ENCODE measurements at places on chromosomes 3 and 15.
A peak's percentile ranks its signal among the peaks of the same experiment; 100 is the strongest.

GRCh38 chr15:85667491-85668424 is 127.0 kb downstream of the KLHL25 start:
- no peak for DNase-seq

DNA sequence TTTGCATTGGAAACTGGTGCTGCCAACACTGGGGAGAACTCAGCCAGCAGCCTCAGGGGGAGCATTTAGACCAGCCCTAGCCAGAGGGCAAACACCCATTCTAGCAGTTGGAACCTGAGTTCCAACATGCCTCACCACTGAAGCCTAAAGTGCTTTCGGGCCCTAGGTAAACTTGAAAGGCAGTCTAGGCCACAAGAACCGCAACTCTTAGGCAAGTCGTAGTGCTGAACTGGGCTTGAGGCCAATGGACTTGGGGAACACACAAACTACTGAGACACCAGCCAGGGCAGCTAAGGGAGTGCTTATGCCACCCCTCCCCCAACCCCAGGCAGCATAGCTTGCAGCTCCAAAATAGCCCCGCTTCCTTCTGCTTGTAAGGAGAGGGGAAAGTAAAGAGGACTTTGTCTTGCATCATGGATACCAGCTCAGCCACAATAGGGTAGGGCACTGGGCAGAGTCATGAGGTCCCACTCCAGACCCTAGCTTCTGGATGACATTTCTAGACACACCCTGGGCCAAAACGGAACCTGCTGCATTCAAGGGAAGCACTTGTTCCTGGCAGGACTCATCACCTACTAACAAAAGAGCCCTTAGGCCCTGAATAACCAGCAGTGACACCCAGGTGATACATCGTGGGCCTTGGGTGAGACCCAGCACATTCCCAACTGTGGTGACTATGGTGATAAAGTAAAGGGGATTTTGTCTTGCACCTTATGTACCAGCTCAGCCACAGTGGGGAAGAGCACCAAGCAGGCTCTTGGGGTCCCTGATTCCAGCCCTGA is 37.3 kb upstream of the TEX9 start:
- DNase-seq, result no peak

GRCh38 chr15:82851981-82852511 is 42.6 kb downstream of the WHAMM start:
- no peak for DNase-seq

GRCh38 chr3:183381673-183382072 is 46.7 kb downstream of the MCF2L2 start:
- no peak for DNase-seq

DNA sequence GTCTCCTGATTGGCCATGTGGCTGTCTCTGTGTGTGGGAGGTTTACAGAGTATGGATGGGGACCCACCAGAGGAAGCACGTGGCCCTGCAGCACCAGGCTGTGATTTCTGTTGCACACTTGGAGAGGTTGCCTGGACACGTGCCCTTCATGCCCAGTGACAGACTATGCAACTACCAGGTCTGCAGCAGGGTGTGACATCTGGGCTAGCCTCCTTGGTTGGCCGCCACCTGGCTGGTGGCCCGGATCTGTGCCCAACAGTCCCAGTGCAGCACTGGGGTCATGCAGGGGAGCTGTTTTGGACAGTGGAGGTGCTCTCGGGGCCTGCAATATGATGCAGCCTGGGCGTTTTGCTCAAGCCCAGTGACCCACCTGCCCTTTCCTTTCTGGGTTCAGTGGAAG is 212.5 kb downstream of the UBE3A start:
- DNase-seq, result no peak

DNA sequence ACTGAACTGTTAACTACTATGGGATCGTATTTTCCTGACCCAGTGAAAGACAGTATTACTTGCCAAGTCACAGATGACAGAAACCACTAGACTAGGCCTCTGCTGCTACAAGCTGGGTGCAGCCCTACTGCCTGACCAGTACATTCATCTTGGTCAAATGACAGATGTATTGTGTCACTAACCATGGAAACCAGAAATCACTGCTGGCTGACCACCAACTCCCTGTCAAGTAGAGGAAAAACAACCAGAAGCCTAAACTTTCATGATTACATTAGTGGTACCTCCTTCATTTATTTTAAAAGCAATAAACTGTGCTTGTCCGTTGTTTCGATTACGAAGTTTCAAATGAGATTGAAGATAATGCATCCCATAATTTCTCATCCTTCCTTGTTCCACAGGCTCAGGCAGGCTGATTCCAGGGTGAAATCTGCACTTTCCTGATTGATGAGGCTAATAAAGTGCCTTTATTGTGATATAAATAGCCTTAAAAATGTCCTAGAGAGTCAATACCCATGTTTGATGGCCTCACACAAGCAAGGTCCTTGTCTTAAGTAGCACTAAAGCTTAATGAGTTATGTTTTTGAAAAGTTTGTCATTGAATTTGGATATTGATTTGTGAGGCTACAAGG is 309.7 kb downstream of the LSAMP start:
- no peak for DNase-seq

GRCh38 chr3:124611520-124611919 is 118.7 kb upstream of the UMPS start:
- DNase-seq, result no peak

- no peak for DNase-seq
Measured at GRCh38 chr3:126364130-126364695, 7.0 kb upstream of the KLF15 start.

DNA sequence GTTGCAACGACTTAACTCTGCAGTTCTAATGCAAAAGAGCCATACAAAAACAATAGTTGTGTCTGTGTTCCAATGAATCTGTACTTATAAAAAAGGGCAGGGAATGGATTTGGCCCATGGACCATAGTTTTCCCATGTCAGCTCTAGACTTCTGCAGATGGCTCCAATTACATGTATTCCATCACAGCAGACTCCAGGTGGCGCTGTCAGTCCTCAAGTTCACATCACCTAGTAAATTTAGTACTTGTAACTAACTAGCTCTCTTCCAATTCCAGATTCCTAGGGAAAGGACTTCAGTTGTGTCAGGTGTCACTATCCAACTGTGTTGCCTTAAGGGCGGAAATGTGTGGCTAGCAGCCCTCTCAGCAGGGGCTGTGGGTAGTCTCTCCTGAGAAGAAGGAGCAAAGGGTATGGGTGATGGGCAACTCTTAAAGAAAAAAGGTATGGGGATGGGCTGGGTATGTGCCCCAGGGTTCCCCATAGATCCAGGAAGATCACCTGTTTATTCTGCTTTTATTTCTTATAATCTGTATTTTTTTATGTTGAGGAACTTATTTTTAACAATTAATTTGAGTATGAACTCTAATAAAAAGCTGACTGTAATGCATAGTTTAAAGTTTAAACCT is 36.2 kb downstream of the BBS4 start:
- peak; percentile 72 for DNase-seq

DNA sequence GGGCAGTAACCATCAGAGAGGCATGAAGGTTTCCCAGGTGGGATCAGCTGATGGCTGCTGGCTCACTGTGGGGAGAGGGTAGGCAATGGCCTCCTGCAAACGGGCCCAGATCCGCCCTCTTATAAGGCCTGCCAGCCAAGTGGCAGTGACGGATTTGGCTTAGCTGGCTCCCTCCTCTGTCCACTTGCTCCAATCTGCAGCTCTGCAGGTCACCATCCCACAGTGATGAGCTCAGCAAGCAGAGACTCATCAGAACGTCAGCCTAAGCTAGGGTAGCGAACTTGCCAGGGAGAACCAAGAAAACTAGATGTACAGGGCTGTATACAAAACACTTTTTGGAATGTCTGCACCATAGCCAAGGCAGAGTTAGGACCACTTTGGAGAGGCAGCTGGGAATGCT is 62.8 kb upstream of the DCLK3 start:
- DNase-seq, result no peak

- no peak for DNase-seq
Measured at GRCh38 chr3:187975561-187976364, 178.2 kb upstream of the LPP start.

DNA sequence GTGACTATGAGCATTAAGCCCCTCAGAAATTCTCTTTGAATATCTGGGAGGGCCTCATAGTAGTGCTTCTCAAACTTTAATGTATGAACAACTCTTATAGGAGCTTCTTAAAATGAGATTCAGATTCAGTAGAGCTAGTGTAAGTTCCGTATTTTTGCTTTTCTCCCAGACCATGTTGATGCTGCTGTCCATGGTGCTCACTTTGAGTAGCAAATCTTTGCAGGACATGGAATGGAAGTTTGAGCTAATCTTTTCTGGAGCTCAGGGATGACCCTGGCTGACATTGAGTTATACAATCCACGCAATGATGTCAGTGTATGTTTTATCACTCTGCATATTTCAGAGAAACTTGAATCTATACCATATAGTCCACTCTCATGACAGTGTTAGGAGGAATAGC is 134.2 kb downstream of the OTOL1 start:
- DNase-seq, result no peak

DNA sequence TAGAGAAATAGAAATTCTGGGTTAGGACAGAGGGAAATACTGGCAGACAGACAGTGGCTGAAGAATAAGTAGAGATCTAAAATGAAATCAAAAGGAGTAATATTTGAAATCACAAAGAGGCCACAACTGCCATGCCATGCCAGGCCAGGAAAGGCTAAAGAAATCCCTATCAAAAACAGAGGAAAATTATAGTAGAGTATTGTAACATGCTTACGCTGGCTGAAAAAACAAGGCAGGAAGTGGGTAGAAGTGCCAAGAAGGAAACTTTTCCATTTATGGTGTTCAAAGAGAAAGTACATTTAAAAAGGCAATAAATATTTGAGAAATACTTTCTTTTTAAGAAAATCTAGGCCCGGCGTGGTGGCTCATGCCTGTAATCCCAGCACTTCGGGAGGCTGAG is 415.7 kb downstream of the PLCL2 start:
- no peak for DNase-seq

- DNase-seq, result no peak
Measured at GRCh38 chr3:10353160-10353559, 32.2 kb upstream of the SEC13 start.

DNA sequence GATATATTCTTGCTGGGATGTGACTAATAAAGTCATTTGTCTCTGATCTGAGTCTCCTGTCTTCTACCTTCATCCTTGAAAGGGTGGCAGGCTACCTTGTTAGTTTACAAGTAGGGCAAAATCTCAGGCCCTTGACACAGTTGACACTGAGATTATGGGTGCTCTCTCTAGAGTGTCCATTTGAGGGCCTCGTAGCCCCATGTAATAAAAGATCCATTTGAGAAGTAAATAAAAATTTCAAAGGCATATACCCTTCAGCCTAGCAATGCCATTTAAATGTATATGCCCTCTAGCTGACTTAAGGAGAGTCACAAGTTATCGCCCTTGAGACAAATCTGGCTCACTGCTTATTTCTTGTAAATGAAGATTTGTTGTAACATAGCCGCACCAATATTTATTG is 98.6 kb downstream of the TCF12 start:
- DNase-seq, result no peak

DNA sequence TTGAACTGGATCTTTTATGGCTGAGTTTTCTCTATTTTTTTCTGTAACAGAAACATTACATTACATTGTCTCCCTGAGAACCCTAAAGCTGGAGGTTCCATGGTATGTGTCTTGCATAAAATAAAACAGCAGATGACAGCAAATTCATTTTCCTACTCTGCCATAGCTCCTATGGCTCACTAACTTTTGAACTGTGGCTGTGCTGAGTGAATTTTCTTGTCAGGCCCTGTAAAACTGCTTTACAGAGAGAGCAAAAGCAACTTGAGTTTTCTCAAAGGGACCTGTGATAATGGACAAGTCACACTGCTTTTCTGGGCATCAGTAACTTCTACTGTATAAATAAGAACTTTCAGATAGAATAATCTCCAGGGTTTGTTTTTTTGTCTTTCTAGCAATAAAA is 129.9 kb upstream of the TSC22D2 start:
- DNase-seq, result no peak

DNA sequence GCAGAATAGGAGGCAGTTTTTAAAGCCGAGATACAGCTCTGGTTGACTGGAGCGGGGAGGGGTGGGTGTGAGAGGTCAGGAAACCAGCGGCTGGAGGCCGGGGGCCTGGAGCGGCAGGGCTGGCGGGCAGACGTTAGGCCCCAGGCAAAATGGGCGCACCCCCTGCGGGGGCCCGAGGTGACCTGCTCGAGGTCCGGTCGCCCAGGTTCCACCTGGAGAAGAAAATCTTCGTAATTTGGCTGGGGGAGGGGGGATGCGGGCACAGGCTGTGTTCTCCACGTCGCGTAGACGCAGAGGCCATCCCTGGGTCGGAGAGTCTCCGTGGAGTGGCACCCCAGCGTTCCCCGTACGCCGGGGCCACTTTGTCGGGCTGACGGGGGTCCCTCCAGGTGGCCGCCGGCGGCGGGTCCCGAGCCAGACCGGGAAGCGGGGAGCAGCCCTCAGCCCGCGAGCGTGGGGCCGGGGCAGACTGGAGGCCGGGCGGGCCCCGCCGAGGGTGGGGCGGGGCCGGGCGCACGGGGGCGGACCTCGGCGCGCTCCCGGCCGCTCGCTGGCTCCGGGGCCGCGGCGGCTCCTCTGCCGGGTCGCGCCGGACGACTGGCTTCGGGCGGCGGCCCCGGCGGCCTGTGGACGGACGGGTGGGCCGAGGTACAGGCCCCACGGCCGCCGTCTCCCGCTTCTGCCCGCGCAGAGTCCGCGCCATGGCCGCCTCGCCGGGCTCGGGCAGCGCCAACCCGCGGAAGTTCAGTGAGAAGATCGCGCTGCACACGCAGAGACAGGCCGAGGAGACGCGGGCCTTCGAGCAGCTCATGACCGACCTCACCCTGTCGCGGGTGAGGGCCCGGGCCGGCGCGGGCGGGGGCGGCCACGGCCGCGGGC is at the start of gene CRTC3:
CRTC3 (plus strand) TSS at position 553 of the 879 bp plus-strand sequence; CDS start at position 702, 149 bp downstream.
- peak; percentile 58 for DNase-seq

DNA sequence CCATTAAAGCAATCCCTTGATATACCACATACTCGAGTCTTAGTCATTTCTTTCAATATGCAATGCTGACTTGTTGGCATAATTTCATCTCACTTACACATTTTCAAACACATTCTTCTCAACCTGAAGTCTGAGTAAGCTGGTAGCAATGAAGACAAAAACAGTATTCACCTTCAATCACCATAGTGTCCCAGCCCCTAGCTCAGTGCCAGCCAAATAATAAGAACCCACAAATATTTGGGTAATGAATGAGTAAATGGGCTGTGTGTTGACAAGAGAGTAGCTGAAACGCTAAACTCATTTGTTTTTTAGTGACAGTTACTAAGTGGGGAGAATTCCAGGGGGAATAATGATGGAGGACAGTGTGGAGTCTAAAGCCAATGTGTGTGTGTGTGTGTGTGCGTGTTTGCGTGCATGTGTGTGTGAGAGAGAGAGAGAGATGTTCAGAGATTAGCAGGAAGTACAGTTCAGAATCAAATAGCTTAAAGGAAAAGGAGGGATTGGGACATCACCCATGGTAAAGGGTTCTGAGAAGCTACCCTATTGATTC is 165.7 kb downstream of the GAP43 start:
- DNase-seq, result no peak

Measured in stimulated activated CD4-positive, alpha-beta T cell treated with anti-CD3 and anti-CD28 coated beads, Interleukin-4, amount 100 ng/mL, for 1 hour (primary cell).